ENCODE measurements at places on chromosomes 4 and X.
A peak's percentile ranks its signal among the peaks of the same experiment; 100 is the strongest.

DNA sequence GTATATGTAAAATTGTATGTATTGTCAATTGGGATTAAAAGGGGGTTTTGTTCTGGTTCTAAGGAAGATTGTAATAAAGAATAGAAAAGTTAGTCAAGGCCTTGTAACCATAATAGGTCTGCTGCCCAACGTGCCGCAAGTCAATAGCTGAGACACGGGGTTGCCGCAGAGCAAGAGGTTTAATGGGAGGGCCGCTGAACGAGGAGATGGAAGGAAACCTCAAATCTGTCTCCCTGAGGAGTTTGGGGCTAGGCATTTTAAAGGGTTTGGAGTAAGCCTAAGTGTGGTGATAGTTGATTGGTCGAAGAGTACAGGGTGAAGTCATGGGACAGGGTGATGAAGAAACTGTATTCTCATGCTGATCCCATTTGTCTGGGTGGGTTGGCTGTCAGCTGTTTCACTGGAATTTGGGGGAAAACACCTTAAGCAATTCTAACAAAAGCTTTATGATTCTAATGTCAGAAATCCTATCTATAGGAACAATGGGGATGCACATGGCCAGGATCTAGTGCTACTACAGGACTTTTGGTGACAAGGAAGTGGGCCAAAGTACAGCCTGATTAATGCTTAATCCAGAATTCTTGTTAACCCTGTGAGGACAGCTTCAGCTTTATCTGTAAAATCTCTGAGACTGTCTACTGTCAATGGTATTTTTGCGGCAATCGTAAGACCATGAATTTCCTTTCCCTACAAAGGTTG lies 86.9 kb downstream of the RELL1 start:
- DNase-seq = no peak

DNA sequence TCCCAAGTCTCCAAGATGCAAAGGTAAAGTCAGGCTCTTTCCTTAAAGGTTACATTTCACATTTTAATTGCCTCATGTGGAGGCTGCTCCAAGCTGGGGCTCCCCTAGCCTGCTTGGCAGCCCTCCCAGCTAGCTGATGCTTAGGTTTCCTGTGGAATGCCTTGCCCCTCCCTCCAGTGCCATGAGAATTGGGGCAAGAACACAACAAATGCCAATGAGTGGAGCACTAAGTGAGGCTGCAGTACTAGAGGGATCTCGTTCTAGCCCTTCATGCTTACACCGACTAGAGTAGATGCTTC lies 597.7 kb downstream of the MID1IP1 start:
- no peak for DNase-seq

GRCh38 chr4:73777612-73778011 lies 37.2 kb downstream of the CXCL8 start:
- no peak for DNase-seq

DNA sequence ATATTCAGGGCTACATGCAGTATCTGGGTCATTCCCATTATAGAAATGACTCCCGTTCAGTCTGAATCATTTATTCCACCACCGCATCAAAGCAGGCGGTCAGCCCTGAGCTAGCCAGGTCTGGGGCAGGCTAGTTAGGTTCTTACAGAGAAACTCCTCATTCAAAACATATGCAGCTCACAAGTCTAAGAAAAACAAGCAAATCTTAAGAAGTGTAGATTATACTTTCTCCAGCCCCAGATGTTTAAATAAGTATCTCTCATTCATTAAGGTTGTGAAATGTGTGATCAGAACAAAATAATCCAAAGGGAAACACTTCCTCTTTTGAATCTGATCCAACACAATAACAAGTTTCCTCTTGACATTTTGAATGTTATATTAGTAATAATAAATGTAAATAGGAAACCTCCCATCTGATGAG lies 441.9 kb downstream of the INPP4B start:
- no peak for DNase-seq

- DNase-seq = no peak
Measured at GRCh38 chrX:74465424-74465823, 44.1 kb downstream of the SLC16A2 start.

DNA sequence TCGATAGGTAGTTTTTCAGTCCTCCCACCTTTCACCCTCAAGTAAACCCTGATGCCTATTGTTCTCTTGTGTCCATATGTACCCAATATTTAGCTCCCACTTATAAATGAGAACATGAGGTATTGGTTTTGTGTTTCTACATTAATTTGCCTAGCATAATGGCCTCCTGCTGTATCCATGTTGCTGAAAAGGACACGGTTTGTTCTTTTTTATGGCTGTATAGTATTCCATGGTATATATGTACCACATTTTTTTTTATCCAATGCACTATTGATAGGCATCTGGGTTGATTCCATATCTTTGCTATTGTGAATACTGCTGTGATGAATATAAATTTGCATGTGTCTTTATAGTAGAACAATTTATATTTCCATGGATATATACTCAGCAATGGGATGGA lies 199.2 kb downstream of the RAB28 start:
- DNase-seq = no peak

GRCh38 chr4:57504139-57504538 lies 394.0 kb upstream of the IGFBP7 start:
- no peak for DNase-seq

DNA sequence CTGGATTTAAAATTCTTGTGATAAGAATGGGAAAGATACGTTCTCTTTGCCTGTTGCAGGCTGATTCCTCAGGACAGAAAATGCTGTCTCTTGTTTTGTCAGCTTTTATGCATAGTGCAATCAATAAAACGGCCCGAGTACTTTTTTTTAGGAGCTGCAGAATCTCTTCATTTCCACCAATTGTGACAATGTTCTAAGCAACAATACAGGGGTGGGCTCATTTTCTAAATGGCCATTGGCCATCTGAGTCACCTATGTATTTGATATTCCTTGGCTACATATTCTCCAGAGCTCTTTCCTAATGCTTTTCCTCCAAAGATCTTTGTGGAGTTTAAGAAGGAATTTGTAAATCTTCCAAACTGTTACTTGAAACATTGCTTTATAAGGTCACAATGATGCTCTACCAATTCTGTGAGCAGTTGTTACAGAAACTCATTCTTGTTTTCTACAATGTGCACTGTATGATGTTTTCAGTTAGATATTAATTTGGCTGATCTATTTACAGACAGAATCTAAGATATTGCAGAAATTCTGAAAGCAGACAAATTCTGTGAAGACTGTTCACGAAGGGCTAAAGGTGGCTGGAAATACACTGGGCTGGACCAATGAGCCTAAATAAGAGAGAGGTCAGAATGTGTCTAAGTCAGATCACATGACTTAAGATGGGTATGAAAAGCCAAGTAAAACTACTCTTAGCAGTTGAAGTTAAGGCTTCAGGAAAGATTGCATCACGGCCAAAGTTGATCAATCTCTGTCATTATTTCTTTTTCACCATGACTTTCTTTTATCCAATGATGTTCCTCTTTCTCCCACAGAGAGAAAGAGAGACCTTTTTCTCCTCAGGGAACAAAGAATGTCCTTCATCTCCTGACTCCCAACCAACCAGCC lies 33.4 kb downstream of the TAPT1 start:
- no peak for DNase-seq

DNA sequence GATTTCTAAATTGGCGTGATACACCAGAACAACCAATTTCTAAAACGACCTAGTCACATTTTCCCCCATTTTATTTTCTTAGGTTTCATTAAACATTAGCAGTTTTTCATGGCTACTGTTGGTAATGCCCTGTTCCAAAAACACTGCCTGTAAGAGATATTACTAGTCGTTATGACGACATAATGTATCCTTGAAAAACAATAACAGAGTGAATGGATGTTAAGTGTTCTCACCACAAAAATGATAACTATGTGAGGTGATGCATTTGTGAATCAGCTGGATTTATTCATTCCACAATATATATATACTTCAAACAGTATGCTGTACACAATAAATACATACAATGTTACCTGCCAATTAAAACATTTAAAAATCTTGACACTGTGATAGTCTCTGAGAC lies 1147.6 kb upstream of the PCDH10 start:
- no peak for DNase-seq

DNA sequence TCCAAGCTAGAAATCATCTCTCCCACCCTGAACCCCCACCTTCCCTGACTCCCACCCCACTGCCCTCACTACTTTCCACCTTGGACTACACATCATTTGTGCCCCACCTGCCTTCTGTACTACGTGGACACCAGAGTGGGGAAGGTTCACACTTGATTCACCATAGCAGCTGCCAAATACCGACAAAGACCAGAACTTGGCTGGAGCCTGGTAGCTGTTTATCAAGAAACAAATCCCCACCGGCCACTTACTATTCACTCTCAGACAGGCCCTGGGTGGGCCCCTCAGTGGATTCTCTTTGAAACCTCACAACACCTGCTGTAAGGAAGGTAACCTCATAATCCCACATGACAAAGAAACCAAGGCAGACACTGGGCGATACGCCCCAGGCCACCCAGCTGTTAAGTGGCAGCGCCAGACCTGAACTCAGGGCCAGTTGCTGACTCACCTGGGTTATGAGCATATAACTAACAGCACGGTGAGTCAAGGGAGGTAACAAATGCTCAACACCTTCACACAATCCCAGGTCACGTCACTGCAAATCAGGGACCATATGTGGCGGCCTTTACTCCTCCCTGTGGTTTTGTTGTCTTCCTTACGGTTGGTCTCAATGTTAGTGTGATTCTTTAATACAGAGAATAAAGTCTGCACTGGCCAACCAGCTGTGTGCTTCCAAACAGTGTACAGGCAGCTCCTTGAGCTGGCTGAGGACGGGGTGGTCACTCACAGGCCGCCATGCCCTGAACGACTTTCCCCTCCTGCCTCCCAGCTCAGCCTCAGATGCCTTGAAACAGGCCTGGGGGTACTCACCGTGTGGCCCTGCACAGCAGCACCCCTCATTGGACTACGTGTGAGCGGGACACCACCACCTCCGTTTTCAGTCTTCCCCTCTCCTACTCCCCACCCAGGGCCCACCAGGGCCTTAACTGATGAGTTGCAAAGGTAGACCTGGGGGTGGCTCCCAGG lies 7.5 kb downstream of the WDR1 start:
- DNase-seq = no peak

DNA sequence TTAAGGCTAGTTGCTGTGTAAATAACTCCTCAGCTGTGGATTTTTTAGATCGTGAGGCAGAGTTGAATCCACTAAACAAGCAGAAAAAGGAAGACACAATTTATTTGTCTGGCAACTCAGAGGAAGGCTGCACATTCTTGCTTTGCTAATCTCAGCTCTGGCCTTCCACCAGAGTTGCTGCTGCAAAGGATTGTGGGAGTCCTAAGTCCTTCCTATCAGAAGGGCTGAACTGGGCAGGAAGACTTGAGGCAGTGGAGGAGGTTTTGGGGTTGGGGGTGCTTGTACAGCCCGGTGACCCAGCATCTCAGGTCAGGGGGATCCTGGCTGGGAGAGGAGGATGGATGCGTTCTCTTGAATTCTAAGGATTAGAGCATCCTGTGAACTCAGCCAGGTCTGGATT lies 11.0 kb upstream of the VSIG1 start:
- DNase-seq = no peak

- DNase-seq = no peak
Measured at GRCh38 chrX:140918398-140919038, 83.9 kb upstream of the SPANXB1 start.

DNA sequence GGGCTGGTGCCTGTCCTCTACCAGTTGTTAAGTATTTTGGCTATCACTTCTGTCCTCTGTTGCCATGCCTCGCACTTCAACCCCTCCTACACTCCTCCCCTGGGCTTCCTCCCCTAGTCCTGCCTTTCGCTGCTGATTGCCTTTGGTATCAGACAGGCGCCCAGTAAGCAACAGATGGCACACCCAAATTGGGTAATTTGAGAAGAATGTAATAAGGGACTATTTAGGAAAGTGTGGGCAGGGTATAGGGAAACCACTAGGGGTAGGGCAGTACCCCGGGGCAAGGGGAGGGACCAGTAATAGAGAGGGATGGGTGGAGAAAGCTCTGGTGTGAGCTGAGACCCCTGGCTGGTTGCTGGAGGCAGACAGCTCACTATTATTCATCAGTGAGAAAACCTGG lies 172.7 kb upstream of the USP9X start:
- DNase-seq = no peak

GRCh38 chr4:143391261-143391660 lies 54.6 kb downstream of the GAB1 start:
- no peak for DNase-seq

- DNase-seq = peak; percentile 51
Measured at GRCh38 chrX:53071604-53072417, 10.4 kb upstream of the TSPYL2 start.

DNA sequence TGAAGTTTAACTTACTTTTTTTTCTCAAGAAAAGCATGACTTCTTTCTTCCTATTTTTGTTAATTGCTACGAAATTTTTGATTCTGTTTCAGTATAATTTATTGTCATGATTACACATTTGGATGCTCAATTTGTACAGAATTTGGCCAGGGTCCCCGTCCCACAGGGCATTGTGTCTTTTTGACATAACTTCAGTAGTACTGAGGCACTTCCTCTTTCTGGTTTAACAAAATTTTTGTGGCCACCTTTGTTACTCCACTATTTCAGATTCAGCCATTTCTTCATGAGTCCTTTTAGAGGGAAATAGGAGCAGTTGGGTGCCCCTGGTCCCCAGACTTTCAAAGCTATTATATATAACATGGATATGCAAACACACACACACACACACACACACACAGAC lies 1248.7 kb downstream of the PCDH7 start:
- DNase-seq = no peak

DNA sequence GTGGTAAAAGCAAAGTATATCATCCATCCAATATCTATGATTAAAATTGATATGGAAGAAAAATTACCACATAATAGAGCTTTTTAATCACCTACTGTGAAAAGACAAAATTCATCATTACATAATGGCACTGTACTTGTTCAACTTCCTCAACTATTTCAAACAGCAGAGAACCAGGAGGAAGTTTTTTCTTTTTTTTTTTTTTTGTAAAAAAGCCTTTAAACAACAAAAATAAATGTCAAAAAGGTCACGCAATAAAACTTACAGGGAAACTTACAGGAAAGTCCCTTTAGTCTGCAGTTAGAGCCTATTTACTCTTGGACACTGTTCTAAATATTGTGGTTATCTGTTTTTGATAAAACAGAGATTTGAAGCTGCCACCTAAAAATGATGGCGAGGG lies 4.8 kb downstream of the PDGFC start:
- DNase-seq = no peak

DNA sequence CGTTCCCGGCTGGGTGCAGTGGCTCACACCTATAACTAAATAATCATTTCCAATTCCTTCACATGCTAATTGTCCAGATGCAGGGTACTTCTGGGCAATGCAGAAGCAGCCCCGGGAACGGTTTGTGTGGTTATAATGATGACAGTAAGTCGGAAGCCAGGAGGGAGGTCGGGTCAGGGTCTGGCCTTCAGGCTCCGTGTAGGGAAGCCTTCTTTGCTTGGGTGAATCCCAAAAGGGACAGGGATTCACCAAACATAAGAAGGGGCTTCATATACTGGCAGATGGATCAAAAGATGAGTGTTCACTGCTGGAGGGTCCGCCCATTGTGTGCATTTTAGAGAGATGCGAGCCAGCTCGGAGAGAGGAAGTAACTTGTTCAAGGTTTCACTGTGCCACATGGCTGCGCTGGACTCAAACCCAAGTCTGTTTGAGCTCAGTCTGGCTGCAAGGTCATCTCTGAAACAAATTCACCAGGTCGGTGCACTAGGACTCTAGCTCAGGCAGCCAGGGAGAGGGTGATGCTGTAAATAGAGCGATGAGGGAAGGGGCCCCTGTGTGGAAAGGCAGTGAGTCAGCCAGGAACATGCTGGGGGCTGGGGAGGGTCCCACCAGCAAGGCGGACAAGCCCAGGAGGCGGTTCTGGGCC lies 4.8 kb upstream of the KIAA0232 start:
- no peak for DNase-seq

Data from stimulated activated CD8-positive, alpha-beta memory T cell treated with anti-CD3 and anti-CD28 coated beads, Interleukin-2, amount 100 ng/mL, for 1 hour (primary cell).